ENCODE measurements at places on chromosomes 1 and 21.

DNA sequence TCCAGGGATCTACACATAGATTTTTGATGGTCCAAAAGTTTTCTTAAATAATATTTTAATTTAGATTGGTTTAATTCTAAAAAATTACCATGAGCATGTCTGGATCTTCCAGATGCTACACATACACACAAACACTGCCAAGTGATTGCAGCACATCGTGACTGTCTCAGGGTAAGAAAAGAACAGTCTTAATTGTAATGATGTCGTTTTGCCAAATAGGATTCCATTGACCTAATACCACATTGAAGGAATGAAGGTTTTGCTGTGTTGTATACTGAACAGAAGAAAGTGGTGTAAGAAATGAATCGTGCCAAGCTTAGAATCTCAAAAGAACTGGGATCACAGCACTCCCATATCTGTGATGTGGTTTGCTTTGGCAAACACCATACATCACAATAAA lies 633.3 kb upstream of the CAMK1G start:
- no peak for DNase-seq

GRCh38 chr1:156281693-156282478 lies 739 bp downstream of the SMG5 start:
- no peak for DNase-seq

DNA sequence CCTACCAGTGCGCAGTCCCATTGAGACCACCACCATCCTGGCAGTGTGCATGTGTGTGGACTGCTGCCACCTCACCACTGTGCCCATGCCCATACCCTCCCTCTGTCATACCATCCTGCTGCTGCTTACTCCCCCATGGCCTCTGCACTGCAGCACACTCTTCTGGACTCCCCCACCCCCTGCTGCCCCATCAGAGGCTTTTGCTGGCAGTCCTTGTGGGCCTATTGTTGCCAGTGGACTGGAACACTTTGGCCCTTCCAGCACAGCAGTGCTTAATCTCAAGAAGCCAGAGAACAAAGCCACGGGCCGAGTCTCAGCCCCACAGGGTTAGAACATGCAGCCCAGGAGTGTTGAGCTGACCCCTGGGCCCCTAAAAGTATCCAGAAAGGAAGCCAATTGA lies 41.9 kb upstream of the IVNS1ABP start:
- DNase-seq, result no peak

- DNase-seq, result no peak
These were observed 284.2 kb downstream of the ZNF648 start for GRCh38 chr1:181777286-181777685.

GRCh38 chr1:46302641-46303037 lies 777 bp downstream of the LRRC41 start:
- DNase-seq, result no peak

DNA sequence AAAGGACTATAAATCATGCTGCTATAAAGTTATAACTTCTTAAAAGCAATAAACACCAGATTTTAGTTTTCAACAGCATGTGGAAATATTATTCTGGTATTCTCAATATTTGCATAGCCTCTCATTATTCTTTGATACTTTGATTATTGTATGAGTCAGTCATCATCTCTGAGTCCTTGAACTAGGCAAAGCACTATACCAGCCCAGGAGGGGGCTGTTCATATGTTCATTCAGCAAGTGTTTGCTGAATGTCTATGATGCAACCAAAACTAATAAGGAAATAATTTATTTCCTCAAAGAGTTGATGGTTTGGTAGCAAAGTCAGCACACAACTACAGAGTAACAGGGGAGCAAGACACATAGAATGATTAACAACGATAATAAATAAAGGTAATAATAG lies 175.6 kb upstream of the C1orf105 start:
- DNase-seq, result no peak

DNA sequence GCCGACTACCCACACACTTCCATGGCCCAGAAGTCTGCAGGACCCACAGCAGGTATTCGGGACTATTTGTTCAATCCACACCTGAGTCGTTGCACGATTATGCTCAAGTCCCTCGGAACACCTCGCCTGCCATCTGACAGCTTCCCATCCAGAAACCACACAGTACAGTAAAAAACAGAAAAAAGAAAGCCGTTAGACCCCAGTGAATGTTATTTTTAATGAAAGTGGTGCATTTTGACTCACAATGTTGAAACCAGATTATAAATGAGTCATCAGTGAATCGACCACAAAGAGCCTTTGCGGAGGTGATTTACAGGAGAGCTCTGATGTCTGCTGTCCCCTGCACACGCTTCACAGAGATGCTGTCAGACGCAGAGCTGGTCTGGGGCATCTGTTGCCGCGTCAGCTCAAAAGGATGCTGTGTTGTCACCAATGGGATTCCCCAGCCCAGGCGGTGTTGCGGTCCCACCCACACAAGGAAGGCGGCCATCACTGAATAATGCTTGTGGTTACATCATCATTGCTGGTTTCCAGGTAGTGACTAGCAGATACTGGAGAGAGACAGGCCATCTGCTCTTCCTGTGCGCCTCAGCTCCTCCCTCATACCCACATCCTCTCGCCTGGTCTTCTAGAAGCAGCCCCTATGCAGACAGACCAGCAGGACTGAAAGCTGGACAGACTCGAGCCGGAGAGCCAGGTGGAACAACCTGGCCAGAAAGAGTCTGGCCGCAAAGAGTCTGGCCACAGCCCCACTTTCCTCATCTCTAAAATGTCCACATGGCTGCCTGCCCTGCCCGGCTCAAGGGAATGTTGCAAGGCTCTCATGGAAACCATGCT lies 116.8 kb downstream of the TOMM20 start:
- peak; percentile 92 for DNase-seq

DNA sequence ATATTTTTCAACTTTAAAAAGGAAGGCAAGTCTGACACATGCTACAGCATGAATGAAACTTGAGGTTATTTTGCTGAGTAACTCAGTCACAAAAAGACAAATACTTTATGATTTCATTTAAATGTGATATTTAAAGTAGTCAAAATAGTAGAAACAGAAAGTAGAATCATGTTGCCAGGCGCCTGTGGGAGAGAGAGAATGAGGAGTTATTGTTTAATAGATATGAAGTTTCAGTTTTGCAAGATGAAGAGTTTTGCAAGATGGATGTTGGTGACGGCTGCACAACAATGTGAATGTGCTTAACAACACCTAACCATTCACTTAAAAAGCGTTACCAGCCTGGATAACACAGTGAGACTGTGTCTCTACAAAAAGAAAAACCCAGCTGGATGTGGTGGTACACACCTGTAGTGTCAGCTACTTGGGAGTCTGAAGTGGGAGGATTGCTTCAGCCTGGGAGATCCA lies 20.7 kb upstream of the ATP1A1 start:
- DNase-seq, result no peak

DNA sequence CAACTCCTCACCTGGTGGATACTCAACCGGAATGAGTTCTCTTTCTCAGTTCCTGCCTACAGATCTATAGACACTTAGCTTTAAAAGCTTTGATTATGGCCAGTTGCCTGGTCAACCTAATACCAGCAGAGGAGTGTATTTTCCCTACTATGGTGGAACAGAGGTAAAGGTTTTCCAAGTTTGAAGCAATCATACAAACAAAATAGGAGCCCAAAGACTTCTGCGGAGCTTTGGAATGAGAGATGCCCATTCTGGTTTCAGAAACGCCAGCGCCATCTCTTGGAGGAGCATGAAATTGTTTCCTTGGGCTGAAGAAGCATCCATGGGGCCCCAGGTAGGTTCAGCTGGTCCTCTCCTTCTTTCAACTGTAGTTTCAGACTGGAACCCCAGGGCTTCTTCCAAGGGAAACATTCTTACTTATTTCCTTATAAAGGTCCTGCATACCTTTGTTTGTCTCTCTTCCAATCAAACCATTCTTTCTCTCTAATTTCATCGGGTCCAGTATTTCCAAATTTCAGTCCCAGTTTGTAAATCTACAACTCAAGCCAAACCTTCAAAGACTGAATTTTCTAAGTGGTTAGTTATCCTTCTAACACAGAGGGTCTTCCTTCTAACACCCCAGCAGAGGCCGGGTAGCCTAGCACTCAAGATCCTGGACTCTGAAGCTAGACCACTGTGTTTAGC lies 95.9 kb downstream of the KCNJ15 start:
- DNase-seq, result peak; percentile 27

GRCh38 chr21:21385404-21385803 lies 387.2 kb downstream of the NCAM2 start:
- no peak for DNase-seq

DNA sequence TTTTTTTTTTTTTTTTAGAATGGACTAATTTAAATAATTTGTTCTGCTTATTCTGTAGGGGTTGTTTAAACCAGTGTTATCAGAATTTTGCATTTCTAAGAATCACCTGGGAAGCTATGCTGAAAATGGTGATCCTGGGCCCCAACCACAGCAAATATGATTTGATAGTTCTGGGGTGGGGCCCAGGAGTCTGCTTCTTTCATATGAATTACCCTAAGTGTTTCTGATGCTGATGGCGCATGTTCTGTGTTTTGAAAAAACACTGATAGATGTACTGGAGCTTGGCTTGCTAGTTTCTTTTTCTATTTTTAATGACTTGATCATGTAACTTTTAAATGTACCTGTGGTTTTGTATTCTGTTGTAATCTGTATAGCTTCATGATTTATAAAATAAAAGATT lies 89.3 kb downstream of the CDC14A start:
- no peak for DNase-seq

DNA sequence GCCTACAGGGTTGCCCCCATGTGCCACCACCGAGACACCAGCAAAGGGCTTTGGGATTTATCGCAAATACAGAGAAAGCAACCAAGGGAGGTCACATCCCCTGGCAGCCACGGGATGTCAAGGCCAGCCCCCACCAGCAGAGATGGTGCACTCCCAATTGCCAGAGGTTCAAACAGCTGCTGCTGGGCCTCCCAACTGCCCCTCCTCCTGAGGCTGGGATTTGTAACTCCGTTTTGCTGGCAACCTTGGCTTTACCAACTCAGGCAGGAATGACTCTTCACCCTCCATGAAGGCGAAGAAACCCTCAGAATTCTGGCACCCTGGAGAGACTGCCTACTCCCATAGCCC lies 11.6 kb downstream of the TMEM53 start:
- no peak for DNase-seq

- no peak for DNase-seq
These were observed 39.2 kb downstream of the HLX start for GRCh38 chr1:220918285-220918951.

DNA sequence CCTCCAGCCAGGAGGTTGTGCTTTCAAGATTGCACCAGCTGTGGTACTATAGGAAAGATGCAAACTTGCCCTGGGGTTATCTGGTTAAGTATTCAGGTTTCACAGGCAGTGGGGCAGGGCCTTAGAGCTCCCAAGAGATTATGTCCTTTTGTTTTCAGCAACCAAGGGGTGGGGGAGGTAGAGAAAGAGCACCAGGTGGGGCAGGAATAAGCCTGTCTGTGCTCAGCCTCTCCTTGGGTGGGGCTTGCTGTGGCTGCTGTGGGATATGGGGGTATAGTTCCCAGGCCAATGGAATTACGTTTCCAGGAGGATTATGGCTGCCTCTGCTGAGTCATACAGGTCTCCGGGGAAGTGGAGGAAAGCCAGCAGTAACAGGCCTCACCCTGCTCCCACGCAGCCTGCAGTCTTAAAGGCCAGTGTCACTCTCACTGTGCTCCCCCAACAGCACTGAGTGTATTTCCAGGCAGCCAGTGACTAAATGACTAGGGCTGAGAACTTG lies 508.6 kb downstream of the RWDD3 start:
- no peak for DNase-seq

- no peak for DNase-seq
These were observed 14.9 kb upstream of the MED18 start for GRCh38 chr1:28313702-28314546.

GRCh38 chr1:70042090-70042731 lies 163.2 kb downstream of the LRRC40 start:
- no peak for DNase-seq

DNA sequence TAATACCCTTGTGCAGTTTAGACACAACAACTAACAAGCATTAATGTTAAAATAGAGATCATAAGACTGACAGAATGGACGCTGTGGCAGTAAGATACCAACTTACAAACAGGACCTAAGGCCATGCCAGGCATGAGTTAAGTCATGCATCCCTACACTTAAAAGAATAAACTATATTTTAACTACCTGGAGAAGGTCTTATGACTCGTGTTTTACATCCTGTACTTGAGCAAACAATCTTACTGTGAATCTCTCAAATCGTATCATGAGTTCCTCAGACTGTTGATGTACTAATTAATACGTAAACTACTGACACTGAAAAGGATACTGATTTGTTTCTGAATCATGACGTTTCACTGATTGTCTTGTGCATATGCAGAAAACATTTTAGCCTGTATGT lies 2.0 kb upstream of the RSPH1 start:
- no peak for DNase-seq

DNA sequence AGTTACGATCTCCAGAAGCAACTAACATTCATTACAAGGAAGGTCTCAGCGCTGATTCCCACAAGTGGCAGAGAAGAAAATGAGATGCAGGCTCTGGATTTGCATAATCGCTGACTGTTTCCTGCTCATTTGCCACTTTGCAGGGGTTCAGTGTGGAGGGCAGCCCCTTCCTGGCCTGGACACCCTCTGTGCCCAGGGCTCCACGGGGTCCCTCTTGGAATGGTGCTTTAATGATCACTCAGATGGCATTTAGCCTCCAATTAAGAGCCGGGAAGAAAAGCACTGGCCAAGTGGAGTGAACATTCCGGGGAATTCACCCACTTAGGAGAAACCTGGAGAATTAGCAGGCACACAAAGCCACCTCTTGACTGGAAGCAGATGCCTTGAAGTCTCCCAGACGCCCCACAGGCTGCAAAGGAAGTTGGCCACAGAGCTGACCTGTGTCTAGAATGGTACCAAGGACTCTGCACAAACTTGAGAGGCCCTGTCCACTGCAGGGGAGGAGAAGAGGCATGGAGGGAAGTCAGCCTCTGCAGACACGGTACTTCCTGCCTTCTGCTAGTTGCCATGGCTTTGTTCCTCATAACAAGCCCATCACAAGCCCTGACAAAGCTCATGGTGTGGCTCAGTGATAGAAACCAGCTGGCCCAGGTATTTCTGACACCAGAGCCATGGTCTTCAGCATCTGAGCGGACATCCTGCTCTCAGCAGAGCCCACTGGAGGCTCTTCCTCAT lies 157.2 kb downstream of the KAZN start:
- DNase-seq, result no peak

GRCh38 chr1:243539636-243540035 lies 283.8 kb downstream of the SDCCAG8 start:
- DNase-seq, result no peak

DNA sequence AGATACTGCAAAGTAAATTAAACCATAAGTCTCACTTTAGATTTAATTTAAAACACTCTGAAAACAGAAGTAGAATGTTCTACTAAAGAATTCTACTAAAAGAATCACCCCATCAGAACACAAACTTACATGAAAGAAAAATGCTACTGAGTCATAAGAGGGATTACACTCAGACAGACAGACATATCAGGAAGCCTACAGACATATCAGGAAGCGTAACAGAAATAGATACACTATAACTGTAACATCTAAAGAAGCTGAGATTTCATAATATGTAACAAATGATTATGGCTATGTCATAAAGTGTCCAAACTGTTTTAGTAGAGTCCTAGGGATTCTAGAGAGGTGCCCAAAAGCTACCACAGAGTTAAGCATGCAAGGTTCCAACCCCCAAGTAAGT lies 23.9 kb downstream of the FOXJ3 start:
- DNase-seq, result no peak

All from activated T-cell treated with anti-CD3 and anti-CD28 coated beads, Interleukin-2, amount 50 U/mL, for 4 hours (primary cell).